Foreskin fibroblast (primary cell): ENCODE measurements at places on chromosomes 2 and 18.
A peak's percentile ranks its signal among the peaks of the same experiment; 100 is the strongest.

DNA sequence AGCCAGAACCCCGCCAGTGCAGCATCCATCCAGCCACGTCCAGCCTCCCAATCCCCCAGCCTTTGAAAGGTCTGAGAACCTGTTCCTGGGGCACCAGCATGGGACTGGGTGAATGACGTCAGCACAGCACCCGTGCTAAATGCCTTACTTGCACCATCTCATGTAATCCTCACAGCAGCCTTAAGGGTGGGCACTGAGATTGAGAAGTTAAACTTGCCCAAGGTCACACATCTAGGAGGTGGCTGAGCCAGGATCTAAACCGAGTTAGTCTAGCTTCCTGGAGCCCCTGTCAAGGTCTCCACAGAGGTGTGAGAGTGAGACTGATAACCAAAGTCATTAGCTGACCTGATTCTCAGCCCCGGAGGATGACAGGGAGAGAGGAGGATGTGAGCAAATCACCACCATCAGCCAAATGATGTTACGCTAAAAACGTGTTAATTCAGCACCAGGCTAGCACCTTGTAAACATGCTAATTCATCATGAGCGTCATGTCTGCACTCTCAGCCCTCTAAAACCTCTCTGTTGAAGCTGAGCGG is 4.6 kb downstream of the CD8A start:
- no peak for DNase-seq

- DNase-seq: peak; percentile 86
These were observed 82.0 kb upstream of the RANBP2 start for GRCh38 chr2:108637304-108637669.

GRCh38 chr2:163698857-163699256 is 37.0 kb downstream of the FIGN start:
- DNase-seq: no peak

GRCh38 chr2:169082995-169083394 is 13.6 kb downstream of the DHRS9 start:
- DNase-seq: no peak

- no peak for DNase-seq
These were observed 99.4 kb upstream of the NCK2 start for GRCh38 chr2:105645031-105645937.

GRCh38 chr2:16330982-16331381 is 334.7 kb downstream of the CYRIA start:
- DNase-seq: no peak

DNA sequence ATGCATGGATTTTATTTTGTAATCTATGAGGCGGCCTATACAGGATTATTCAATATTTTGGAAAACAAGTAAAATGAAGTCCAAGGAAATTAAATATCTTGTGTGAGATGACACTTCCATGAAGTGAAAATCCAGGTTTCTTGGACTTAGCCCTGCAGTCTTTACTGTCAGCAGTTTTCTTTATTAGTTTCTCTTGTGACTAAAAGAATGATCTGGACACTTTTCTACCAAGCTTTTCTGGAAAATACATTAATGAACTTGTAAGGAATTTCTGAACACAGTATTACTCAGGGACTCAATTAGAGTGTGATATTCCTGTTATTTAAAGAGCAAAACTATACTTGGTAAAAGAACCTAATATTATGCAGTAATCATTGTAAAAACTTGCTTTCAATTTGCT is 610.4 kb upstream of the SLC8A1 start:
- no peak for DNase-seq

DNA sequence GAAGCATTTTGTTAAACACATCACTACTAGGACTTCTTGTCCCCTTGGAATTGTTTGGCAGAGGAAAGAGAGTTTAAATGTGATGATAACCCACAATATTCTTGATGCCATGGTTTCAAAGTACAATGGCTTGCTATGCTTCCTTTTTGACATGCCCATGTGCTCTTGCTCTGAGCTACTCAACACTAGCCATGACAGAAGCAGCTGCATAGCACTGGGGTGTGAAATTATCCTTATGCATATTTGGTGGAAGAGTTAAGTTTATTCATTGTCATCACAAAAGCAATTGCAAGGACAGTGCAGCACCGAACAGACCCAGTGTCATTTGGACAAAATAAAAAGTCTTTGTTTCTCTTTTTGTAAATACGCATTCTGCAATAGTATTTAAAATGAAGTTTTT is 209.9 kb upstream of the CDH20 start:
- DNase-seq: no peak

GRCh38 chr2:40962026-40962425 is 510.1 kb upstream of the SLC8A1 start:
- DNase-seq: no peak

GRCh38 chr2:65366595-65367125 is 65.7 kb downstream of the SPRED2 start:
- DNase-seq: peak; percentile 97

DNA sequence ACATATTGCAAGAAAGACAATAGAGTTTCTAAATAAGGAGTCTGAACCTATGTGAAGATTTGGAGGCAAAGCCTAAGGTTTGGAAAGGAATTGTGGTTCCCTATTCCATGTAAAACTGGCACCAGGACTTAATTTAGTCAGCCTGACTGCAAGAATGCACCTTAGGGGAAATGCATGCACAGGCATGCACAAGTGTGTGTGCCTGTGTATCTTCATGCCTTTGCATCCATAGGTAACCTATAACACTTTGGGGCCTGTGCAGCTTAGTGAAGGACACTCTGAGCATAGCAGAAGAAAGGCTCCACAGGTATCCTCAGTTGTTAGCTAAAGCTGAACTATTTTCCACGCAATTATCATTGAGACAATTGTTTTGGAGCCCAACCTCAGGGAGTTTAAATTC is 73.4 kb downstream of the RPRM start:
- DNase-seq: no peak

DNA sequence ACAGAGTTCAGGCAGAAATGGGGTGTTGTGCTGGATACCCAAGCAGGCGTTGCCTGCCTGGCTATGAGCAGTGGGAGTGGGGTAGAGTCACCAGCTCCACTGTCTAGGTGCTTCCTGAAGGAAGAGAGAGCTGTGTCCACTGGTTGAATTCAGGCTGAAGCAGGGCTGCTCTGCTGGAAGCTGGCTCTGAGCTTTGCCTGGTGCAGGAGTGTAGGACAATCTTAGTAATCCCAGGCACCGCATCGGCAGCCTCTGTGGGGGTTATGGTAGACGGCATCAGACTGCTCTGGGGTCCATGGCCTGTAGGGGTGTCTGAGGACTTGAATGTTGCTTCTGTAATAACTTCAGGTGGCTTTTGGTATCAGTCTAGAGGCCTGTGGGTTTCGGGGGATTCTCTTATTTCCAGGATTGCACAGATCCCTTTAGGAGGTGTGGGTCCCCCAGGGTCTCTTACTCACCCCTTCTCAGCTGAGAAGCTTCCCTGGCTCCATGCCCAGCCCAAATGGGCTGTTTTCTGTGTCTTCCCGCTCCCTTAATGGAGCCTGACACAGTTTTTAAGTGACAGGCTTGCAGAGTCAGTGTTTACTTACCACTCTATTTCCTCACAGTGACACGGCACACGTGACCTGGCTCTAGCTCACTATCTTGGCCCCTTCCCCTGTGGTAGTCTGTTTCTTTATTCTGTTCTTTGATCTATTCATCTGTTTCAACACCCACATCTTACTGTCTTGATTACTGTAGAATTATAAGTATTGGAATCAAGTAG is 644.3 kb downstream of the CBLN2 start:
- DNase-seq: no peak

DNA sequence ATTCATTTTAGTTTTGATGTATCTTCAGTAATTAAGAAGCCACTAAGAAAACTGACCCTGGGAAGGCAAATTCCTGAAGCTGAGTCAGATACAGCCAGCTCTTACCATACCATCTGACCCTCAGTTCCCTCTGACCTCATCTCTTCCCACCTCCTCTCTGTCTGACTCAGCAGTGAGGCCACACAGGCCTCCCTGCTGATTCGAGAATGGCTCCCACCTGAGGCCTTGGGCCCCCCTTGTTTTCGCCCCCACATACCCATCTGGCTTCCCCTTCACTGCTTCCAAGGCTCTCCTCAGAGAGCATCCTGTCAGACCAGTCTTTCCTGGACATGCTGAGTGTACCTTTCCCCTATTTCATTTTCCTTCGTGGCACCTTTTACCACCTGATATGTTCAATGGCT is 71.0 kb upstream of the CYP1B1 start:
- DNase-seq: peak; percentile 97

- DNase-seq: no peak
These were observed 39.6 kb downstream of the FTCDNL1 start for GRCh38 chr2:199811346-199811745.

DNA sequence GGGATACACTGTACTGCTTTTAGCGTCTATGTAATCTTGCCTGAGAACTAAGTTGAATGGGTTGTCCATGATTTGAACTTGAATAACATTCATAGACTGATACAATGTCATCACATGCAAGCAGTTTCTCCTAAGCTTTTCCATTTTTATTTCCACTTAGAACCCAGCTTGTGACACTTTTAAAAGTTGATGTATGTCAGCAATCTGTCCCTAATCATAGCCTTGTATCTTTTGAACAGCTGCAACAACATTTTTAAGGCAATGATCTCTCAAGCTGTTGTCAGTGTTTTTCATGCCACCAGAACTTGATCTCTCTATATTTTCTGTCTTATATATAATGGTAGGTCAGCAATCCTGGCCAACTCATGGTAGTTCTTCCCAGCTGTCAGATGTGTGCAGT is 185.0 kb downstream of the DOK6 start:
- DNase-seq: no peak

DNA sequence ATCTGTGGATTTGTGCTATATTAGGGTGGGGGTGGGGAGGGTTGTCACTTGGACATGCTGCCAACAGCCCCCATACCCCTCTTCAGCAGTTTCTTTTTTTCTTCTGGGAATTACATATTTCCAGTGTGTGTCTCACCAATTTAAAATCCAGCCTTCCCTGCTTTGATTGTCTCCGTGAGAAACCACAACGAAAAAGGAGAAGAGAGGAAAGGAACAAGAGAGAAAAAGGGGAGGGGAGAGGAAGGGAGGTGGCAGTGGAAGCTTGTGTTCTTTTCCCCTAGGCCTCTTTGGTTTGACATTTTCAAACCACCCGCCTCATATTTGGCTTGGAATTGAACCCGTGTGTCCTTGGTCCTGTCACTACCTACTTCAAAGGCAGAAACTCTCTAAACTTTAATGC is 860 bp downstream of the CTNNA2 start:
- DNase-seq: no peak

DNA sequence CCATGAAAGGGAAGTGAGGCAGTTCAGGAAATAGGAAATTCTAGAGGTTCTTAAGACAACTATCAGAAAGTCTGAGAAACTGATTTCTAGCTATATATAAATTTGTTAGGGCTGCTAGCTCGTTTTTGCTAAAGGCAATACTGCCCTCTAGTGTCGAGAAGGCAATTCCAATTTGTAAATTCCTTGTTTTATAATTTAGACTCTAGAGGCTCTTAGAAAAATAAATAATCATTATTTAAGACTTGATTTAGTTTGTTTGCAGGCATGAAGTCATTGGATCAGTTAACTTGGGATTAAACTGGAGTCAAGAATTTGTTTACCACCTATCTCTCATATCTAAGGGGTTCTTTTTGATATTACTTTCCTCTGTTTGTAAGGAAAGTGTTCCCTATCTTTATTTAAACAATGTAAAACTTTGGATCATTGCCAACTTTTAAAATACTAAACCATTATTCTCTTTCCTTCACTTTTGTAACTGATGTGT is 66.2 kb downstream of the ACVR2A start:
- peak; percentile 79 for DNase-seq

GRCh38 chr2:158999458-158999857 is 31.0 kb downstream of the TANC1 start:
- DNase-seq: peak; percentile 30

- no peak for DNase-seq
These were observed 33.8 kb downstream of the ACVR1 start for GRCh38 chr2:157842106-157842879.

DNA sequence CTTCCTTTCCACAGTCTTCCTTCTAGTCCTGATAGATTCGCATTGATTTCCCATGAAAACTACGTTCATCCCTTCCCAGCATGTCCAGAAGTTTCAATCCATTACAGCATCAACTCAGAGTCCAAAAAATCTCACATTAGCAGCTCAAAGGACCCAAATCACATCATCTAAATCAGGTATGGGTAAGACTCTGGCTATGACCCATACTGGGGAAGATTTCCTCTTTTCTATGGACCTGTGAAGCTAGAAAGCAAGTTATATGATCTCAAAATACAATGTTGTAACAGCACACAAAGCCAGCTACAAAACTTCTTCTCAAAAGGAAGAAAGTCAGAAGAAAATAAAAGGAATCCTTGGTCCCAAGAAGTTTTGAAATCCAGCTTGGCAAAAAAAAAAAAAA is 5.7 kb upstream of the DCC start:
- no peak for DNase-seq

- DNase-seq: peak; percentile 77
These were observed 73.5 kb downstream of the COLEC12 start for GRCh38 chr18:427005-427404.

DNA sequence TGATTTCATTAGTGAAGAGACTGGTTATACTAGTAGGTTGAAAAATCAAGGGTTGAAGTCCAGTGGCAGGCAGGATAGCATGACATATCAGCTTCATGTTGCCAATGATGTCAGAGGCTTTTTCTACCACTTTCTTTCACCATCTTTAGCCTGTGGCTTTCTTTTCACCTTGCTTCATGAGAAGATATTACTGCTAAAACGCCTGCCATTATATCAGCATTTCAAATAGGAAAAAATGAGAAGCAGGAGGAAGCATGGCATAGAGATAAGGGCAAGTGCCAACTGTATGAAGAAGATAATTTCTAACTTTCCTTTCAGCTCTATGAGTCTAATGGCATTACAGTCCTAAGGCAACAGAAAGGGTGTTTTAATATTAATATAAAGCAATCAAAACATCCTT is 270.2 kb upstream of the SYT4 start:
- DNase-seq: no peak
